NCI-H2171 treated with DMSO at 0.1 percent for 48 hours (cell line): ENCODE measurements at places on chromosomes 2 and 18.

DNA sequence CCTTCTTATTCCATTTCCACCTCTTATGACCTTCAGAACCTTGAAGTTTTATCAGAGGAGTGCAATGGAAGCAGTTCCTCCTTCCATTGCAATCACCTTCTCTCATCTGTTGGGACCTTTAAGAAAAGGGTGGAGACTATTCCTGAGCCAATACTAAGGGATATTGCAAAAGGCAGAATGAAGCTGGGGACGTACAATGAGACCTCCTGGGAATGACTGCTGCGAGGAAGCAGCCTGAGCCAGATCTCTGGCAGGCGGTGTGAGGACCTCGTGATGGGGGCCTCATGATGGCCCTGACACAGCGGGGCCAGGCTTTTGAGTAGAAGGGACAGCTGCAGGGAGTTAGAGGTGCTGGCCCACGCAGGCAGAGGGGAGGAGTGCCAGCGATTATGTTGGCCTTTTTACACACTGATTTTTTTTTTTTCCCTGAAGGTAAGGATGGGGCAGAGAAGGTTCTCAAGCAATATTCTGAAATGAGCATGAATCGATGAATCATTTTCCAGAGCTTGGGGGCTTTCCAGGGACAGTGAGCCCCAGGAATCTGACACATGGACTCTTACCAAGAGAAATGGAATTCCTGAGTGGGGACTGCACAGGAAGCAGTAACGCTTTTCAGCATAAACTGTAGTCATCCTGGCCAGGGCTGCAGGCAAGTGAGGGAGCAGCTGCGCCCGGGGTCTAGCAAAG lies 40.0 kb upstream of the LAPTM4A start:
- no peak for DNase-seq

DNA sequence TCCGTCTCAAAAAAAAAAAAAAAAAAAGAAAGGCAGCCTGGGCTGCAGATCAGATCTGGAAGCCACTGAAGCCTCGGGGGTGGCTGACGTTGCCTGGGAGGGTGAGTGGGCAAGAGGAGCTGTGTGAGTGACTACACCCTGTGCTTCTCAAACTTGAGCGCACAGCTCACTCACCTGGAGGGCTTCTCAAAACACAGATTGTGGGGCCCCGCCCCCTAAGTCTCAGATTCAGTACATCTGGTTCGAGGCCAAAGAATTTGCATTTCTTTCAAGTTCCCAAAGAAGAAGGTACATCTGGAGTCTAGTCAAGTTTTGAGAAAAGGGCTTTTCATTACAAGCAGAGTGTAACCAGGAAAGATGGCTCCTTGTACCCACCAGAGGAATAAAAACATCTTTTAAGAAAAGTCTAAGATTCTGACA lies 97.7 kb upstream of the CAB39 start:
- no peak for DNase-seq

DNA sequence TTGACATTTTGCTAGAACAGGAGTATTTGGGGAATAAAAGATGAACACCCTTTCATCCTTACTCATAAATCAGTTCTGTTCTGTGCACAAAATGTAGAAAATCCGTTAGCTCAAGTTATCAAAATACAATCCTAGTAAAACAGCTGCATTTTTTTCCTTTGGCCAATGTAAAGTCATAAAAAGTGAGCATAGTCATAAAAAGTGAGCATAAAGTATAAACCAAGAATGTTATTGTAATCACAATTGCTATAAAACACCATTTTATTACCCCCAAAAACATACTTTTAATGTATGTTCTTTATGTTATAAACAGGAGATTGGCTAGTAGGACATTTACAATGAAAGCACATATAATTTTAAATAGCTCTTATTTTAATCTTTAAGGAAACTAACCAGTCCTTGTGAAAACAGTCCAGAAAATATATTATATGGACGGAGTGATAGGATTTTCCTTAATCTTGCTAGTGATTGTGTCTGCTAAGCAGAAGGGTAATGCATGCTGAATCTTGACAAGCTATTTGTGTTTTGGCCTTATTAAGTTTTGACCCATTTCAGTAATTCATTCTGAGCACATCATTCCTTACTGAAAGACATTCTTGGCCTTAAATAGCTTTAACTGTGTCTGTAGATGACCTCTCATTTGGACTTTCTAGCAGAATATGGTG lies 891.8 kb downstream of the DSC3 start:
- no peak for DNase-seq

- peak; percentile 64 for DNase-seq
Observed at GRCh38 chr2:204545861-204546735, 823 bp downstream of the PARD3B start.

- DNase-seq = peak; percentile 40
Observed at GRCh38 chr2:181054256-181054655, 73.9 kb downstream of the UBE2E3 start.

- DNase-seq = no peak
Observed at GRCh38 chr2:27776696-27777095, 5.2 kb downstream of the MRPL33 start.
